NCI-H2171 (cell line): ENCODE measurements at places on chromosomes 3 and 15.

GRCh38 chr15:83114856-83115255 lies 7.4 kb downstream of the TM6SF1 start:
- DNase-seq = no peak

DNA sequence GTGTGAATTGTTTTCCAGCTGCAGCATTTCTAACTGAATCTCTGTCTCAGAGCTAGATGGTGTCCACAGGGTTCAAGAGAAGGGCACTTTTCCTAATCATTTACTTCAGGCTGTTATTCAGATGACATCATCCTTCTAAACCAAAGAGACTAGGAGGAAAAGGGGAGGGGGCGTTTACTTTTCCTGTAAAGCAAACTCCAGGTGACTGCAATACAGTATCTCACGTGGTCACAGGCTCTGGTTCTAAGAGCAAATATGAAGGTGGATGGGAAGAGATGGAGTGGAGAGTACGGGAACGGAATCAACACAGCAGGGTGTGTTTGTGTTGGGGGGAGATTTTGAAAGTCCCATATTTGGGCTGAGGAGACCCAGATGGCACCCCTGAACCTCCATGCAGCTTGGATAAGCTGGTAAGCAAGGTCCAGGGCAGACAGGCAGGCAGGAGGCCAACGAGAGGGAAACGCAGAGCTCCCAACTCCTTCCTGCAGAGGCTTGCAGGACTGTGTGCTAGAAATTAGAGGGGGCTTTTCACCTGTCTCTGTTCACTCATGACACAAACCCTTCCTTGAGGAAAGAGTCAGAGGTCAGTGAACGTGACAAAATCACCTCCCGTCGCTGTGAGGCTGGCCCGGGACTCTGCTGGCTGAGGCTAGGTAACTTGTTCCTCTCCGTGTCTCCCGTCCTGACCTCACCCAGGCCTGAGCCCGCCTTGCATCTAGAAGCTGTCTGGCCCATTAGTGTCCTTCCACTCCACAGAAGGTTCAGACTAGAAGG lies 151.2 kb downstream of the OPA1 start:
- peak; percentile 2 for DNase-seq

- no peak for DNase-seq
These were observed 16.0 kb downstream of the DNAJC19 start for GRCh38 chr3:180973543-180973942.

- DNase-seq = no peak
These were observed 62.9 kb downstream of the EFCAB12 start for GRCh38 chr3:129365296-129366136.

GRCh38 chr3:112904786-112905185 lies 58.1 kb upstream of the CD200R1L start:
- no peak for DNase-seq

- DNase-seq = no peak
These were observed 422.3 kb upstream of the ROBO1 start for GRCh38 chr3:80190051-80190450.

DNA sequence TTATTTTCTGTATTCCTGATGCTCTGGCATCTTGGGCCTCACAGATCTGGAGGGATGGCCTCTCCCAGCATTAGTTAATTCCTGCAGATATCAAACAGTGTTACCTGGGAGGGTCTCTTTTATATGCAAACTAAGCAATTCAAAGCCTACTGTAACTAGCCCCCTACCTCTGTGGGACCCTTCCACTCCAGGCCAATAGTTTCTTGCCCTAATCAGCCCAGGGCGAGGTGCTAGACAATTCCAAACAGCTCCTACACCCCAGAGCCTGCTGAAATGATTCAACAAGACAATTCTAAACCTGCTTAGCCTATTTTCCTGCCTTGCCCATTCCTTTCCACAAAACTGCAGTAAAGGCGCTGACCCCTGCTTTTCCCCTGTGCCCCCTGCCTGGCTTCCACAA lies 106.6 kb upstream of the IGSF10 start:
- no peak for DNase-seq

DNA sequence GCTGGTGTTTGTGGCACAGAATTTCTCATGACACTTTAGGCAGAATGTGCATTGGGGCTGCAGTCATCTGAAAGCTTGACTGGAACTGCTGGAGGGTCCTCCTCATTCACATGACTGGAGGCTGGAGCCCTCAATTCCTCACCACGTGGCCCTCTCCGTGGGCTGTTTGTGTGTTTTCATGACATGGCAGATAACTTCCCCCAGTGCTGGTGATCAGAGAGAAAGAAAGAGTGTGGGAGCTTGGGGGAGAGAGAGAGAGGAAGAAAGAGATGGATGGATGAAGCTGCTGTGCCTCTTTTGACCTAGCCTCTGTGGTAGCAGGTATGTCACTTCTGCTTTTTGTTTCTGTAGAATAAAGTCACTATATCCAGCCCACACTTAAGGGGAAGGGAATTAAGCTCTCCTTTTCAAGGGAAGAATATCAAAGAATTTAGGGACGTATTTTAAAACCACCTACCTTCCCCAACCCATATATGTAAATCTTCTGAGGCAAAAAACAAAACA lies 169.6 kb upstream of the IL12A start:
- no peak for DNase-seq

DNA sequence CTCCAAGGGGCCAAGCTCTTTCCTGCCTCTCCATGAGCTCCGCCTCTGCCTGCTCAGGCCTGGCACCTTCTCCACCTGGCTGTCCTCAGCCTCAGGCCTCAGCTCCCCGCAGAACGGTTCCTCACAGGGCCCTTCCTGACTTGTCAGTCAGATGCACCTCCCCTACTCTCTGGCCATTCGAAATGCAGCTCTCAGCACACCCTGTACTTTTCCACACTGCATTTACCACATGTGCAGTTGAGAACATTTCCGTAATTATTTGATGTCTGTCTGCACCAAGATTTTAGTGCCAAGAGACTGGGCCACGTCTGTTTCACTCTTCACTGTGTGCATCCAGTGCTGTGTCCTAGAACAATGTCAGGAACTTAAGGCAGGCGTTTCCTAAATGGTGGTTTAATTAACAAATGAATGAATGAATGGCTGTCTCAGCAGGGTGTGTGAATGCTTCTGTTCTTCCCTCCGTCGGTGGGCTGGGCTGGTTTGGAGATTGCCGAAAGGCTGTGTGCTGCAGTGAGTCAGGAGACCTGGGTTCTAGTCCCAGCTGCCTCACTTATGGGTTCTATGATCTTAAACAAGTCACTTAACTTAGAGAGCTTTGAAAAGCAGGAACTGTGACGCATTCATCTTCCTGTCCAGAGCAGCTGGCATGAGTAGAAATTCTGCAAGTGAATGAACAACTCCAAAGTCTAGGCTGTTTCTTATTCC lies 5.4 kb downstream of the MUC4 start:
- DNase-seq = no peak

GRCh38 chr15:77387365-77388105 lies 32.4 kb downstream of the PEAK1 start:
- no peak for DNase-seq

GRCh38 chr3:123553536-123553935 lies 31.3 kb downstream of the HACD2 start:
- no peak for DNase-seq

DNA sequence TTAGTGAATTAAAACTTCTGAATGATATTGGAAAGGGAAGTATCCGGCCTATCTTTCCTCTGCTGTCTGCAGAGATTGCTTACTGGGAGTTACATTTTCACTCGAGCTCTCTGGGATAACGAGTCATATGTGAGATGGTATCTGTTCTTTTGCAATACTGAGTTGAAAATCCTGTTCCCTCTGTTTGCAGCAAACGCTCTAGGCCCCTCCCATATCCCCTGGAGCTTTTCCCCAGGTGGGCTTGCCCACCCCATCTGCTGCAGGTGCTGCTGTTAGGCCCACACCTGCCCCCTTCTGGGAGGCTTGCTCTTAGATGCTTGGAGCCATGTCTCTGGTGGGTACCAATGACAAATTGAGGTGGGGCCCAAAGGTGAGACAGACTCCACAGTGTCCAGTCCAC lies 42.7 kb upstream of the MTMR10 start:
- peak; percentile 65 for DNase-seq
